ENCODE measurements at places on chromosomes 1 and 21.

GRCh38 chr1:16351456-16351993 lies 755 bp downstream of the FBXO42 start:
- no peak for DNase-seq

DNA sequence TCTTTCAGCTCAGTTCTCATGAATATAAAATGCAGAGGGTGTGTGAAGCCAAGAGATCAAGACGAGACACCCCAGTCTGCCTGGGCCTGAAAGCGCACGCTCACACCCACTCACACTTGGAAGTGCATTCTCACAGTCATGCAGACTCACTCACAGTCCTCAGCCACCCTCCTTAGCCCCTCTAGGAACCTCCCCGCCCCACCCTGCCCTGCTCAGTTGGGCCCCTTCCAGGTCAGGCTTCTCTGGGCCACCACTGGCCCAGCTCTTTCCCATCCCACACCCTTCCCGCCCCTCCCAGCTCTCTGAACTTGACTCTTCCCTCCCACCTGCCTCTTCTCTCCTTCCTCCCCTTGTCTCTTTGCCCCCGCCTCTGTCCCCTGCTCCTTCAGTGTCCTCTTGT lies 93.8 kb downstream of the EPHB2 start:
- DNase-seq, result no peak

DNA sequence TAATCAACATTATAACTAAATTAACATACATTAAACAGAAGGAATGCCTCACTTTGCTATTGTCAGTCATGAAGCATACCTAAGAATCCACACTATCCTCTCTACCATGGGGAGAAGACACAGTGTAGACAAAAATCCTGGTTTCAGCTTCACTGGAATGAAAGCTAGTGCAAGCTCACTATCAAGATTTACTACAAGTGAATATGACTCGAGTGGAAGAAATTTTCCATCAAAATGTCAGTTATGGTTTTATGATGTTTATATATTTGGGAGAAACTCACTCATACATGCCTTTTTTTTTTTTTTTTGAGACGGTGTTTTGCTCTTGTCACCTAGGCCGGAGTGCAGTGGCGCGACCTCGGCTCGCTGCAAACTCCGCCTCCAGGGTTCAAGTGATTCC lies 424.3 kb downstream of the KCNT2 start:
- DNase-seq, result no peak

- DNase-seq, result no peak
Observed at GRCh38 chr1:154129391-154129970, 25.4 kb downstream of the NUP210L start.

DNA sequence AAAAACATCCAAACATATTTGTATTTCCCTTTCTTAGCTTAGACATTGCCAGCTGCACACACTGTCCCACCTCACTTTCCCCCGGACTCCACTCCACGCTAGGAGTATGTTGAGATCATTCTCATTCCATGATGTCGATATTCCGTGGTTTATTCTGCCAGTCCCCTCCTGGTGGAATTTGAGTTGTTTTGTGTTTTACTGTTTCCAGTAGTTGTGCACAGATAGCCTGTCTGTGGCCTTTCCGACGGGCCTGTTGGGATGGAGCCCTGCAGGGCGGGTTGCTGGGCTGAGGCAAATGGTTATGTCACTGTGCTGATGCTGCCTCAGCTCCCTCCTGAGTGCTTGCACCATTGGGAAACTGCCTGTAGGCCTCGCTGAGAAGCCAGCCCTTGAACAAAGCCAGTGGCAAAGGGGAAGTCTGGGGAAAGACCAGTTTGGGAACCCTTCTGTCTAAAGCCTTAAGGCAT lies 12.8 kb downstream of the TRAPPC10 start:
- DNase-seq, result peak; percentile 94

GRCh38 chr21:20004367-20004766 lies 993.8 kb upstream of the NCAM2 start:
- no peak for DNase-seq

- no peak for DNase-seq
Observed at GRCh38 chr1:240093120-240093961, 1.7 kb downstream of the FMN2 start.

DNA sequence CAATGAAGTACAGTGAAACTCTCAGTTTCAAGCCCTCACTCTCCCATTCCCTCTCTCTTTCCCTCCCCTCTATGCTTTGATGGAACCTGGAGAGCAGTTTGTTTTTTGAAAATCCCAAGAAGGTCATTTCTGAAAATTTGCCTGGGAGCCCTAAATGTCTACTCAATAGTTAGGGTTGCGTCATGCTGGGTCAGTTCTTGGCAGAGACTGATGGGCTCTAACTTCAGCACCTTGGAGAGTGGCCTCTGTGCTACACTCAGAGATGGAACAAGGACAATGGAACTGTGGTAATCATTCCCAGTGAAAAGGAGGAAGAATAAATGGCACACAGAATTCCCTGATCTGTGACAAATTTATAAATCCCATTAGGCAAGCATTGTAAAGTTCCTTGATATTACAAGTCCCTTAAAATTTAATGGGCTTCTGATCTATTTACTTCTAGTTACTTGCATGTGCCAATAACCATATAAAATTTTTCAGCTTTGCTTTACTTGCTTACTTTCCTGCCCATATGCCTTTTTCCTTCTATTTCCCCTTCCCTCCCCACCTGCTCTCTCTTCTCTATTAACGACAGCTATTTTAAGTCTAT lies 182.9 kb upstream of the KCND3 start:
- DNase-seq, result no peak

All from posterior vena cava (tissue), 2 donors.